Brain microvascular endothelial cell (primary cell): ENCODE measurements at places on chromosomes 13 and 19.

GRCh38 chr19:48558018-48558684 lies 6.2 kb downstream of the SULT2B1 start:
- peak; percentile 36 for DNase-seq

GRCh38 chr13:46553521-46553885 lies 533 bp downstream of the LRCH1 start:
- no peak for DNase-seq

DNA sequence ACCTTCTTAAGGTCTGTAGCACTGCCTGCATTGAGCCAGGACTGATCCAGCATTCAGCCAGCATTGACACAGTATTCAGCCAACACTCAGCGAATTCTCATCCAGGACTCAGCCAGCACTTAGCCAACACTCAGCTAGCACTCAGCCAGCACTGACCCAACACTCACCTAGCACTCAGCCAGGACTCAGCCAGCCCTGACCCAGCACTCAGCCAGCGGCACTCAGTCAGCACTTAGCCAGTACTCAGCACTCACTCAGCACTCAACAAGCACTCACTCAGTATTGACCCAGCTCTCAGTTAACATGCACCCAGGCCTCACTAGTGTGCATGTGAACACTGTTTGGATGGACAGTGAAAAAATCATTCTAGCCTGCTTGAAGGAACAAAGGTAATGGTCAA lies 55.0 kb downstream of the TSHZ3 start:
- DNase-seq: no peak

DNA sequence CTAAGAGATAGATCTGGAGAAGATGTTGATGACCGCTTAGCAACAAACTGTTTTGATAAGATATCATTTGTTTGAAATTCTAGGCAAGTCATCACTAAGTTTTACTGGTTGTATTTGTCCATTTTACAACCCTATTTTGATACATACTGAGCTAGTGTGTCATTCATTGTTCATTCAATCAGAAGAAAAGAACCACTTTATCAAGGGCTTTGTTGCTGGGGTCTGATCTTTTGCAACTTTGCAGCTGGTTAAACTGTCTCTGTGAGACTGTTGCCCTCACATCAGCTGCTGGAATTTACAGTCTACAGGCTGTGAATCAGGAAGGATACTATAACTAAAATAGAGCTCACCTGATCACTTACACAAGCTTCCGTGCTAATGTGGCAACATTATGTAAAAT lies 290.5 kb downstream of the RFC3 start:
- DNase-seq: peak; percentile 1

DNA sequence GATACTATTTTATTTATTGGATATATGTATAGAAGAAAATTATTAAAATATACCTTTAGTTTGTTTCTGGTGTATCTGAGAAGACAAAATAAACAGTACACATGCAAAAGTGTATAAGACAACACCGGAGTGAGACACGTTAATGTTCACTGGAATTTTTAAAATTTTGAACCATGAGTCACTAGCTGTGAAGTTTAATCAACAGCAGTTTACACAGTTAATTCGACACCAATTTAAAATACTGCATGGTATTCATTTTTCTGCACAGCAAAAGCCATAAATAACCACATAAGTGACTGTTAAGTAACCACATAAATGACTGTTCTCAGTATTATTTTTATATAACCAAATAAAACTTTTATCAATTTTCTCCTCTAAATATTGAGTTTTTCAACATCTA lies 418.7 kb upstream of the NBEA start:
- DNase-seq: no peak

GRCh38 chr13:33184530-33184929 lies 101.0 kb downstream of the STARD13 start:
- DNase-seq: no peak

DNA sequence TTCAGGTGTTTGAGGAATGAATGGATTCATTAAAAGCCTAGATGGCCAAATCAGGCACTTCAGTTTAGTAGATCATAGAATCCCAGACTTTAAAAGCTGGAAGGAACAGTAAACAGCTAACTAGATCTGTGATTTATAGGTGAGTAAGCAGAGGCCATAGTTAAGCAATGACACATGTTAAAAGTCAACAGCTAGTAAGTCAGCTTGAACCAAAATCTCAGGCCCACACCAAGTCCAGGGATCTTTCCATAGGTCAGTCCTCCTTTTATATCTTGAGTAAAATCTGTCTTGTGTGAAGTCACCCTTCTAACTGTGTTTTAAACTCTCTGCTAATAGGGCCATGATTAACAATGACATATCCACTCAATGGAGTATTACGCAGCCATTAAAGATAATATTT lies 275.5 kb upstream of the SOX21 start:
- DNase-seq: no peak

GRCh38 chr13:107834717-107835116 lies 380.6 kb downstream of the LIG4 start:
- DNase-seq: peak; percentile 16

GRCh38 chr19:33434886-33435705 lies 61.6 kb downstream of the CEBPG start:
- DNase-seq: peak; percentile 8

DNA sequence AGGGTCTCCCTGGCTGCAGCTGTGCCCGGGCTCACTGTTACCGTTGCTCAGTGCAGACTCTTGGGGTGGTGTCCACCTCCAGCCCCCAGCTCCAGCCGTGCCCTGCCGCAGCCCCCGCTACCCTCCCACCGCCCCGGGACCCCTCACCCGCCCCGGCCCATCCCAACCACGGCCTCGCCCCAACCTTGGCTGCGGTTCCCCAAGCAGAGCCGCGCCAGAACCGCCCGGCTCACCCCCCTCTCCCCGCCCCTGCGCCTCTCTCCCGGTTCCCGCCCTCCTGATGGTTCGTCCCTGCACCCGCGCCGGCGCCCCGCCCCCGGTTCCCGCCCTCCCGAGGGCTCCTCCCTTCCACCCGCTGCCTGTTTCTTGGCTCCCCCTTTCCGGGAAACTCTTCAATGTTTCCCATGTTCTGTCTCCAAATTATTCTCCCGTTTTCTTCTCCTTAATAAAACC lies 40.3 kb downstream of the ANKRD10 start:
- DNase-seq: peak; percentile 60
